Activated naive CD4-positive, alpha-beta T cell treated with anti-CD3 and anti-CD28 coated beads, Interleukin-2, amount 50 U/mL, for 16 hours (primary cell): ENCODE measurements at places on chromosomes 5 and 9.

GRCh38 chr9:23938908-23939307 lies 112.9 kb upstream of the ELAVL2 start:
- no peak for DNase-seq

DNA sequence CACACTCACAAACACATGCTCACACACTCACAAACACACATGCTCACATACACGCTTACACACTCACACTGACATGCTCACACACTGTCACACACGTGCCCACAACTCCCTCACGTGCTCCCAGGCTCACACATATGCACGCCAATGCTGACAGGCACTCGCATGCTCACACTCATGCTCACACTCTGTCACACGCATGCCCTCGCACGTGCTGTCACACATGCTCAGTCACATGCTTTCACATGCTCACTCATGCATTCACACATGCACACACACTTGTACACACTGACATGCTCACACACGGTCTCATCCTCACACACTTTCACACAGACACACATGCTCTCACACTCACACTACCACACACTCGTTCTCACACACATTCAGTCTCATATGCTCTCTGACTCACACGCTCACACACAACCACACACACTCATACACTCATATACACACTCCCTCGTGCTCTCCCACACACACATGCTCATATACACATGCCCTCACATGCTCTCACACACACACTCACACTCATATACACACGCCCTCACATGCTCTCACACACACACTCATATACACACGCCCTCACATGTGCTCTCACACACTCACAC lies 10.3 kb downstream of the CCDC187 start:
- DNase-seq = no peak

GRCh38 chr5:171908638-171909037 lies 97.8 kb downstream of the FBXW11 start:
- DNase-seq = no peak

- DNase-seq = no peak
These were observed 246.6 kb upstream of the IL12B start for GRCh38 chr5:159576902-159577301.

DNA sequence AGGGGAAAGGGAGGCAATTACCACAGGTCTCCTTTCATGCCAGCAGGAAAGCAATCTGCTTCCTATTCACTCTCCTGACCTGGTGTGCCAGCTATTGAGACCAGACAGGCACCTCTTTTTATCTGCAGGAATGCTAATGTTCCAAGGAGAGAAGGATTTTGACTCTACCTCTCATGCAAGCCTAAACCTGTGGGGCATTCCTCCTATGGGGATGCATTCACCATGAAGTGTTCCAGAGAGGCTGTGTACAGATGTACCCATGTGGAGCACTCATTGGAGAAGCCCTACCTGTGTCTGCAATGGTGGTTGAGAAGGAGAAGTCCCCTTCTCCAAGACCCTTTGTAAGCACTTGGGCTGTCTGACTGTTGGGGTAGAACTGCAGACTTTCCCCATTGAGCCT lies 45.4 kb upstream of the EDIL3 start:
- no peak for DNase-seq

GRCh38 chr9:3650994-3651622 lies 125.3 kb upstream of the RFX3 start:
- no peak for DNase-seq

- DNase-seq = no peak
These were observed 126.1 kb upstream of the CPEB4 start for GRCh38 chr5:173762045-173762444.

GRCh38 chr5:138610415-138610917 lies 35.3 kb upstream of the HSPA9 start:
- DNase-seq = no peak

- peak; percentile 61 for DNase-seq
These were observed 572 bp downstream of the NR4A3 start for GRCh38 chr9:99822109-99822805.

DNA sequence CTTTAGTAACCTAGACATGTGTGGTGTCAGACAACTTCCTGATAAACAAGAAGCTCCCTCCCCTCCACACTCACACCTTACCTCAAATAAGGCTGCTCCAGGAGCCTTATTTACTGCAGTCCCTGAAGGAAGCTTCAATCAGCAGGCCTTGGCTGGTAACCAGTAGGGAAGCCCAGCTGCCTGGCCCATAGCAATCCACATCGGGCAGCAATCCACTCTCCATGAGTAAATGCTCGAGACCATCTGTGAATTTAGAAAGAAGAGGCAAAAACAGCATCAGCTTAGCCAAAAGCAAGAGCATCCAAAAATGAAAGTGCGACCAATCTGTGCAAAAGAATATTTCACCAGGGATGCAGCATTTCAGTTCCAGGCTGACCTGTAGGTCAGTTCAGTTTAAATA lies 213.3 kb upstream of the TUSC1 start:
- no peak for DNase-seq

DNA sequence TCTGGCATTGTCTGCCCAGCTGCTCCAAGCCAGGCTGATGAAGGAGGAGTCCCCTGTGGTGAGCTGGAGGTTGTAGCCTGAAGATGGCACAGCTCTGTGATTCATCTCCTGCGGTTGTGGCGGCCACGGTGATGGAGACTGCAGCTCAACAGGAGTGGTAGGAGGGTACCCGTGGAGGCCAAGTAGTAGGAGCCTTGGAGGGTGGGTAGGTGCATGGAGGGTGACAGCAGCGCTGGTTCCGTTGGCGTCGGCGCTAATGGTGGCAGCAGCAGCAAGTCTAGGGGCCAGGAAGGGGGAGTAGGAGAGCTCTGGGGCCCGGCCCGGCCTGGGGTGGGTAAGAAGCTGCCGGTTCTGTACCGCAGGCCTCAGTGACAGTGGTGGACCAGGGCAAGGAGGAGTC lies 22.4 kb upstream of the TRIM52 start:
- no peak for DNase-seq

- DNase-seq = no peak
These were observed 64.0 kb downstream of the RNF130 start for GRCh38 chr5:180007582-180007981.

GRCh38 chr9:137141050-137141810 lies 2.3 kb downstream of the GRIN1 start:
- no peak for DNase-seq

DNA sequence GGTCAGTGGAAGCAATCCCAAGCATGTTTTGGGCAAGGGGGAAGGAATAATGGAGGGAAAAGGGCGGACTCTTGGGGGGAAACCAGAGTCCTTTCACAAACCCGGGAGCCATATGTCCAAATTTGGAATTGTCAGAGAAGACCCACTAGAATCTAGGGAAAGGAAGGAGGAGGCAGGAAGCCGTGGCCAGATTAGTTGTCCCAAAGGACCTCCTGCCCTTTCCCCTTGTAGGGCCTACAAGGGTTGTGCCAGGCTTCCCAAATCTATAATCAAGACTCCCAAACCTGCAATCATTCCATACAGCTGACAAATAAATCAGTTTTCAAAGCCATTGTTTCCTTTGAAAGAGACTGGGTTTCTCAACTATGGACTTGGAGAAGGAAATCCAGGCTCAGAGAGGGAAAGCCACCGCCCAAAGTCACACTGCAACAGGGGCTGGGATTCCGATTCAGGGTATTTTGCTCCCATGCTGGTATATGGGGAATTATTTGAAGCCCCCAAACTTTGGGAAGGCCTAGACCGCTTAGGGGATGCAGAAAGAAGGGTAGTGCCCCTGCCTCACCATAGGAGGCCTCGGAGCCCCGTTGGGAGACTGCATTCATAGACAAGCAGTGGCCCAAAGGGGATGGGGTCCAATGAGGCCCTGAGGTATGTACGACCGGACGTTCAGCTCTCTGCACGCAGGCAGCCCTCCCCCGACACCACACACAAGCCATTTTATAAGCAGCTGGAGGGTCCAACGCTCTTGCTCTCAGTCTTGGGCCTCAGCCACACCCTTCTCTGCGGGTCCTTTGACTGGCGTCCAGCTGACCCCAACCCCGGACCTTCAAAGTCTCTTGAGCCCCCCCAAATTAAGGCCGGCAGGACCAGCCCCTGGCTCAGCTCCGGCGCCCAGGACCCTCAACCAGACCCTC lies 815 bp downstream of the ANXA6 start:
- no peak for DNase-seq

DNA sequence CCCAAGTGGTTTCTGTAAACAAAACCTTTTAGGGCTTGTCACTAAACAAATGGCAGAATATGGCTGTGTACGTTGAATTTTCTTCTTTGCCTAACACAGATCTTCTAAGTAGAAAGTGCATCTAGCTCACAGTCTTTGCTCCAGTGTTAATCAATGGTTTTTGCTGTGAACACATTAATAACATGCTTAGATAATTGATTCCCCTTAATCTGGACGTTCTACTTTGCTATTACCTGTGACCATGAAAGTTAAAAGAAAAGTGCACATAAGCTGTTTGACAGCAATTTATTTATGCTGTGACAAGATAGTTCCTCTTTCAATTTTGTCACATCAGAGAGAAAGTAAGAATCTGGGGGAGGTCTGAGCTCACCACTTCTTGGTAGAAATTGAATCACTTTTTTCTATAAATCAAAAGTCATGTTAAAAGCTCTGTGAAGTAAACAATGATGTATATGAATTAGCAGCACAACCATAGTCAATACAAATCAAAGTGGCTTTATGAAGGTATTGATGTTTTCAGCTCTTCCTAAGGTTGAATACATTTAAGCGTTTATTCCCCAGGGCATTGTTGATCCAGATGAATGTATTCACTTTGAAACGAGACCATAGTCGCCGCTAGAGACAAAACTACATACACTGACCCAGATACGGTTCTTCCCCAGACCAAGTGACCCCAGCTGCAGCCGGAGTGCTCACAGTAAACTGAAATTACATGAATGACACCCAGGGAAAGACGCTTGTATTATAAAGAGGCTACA lies 174.6 kb upstream of the ZNF608 start:
- no peak for DNase-seq
